NCI-H2081 (cell line): ENCODE measurements at places on chromosomes 2 and 18.

DNA sequence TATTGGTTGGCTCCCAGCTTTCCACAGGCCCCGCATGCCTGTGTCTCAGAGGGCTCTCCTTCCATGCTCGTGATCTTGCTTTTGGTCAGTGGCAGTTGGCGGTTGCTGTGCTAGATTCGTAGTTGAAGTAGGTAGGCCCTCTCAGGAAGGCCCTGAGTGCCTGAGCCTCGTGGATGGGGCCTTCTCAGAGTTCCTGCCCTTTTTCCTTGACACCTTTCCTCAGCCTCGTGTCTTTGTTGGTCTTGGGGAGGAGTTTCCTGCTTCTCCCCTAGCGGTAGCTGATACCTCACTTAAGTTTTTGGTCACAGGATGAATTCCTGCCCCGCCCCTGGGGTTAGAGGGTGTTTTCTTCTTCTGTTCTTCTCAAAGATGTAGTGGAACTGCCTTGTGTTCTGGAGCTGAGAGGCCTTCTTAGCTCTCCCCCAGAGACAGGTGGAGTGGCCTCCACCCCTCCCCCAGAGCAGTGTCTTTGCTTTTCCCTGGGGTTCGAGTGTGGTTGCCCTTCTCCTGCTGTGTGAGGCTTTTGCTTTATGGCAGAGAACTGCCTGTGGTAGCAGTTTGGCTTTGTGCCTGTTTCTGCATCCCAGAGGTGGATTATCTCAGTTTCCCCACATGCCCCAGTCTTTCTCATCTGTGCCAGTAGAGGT, 94.8 kb downstream of the ZNF407 start:
- DNase-seq = no peak

- DNase-seq = no peak
Observed at GRCh38 chr2:38039121-38039910, 36.6 kb downstream of the CYP1B1 start.

- no peak for DNase-seq
Observed at GRCh38 chr2:110105608-110106467, 9.8 kb downstream of the MALL start.

DNA sequence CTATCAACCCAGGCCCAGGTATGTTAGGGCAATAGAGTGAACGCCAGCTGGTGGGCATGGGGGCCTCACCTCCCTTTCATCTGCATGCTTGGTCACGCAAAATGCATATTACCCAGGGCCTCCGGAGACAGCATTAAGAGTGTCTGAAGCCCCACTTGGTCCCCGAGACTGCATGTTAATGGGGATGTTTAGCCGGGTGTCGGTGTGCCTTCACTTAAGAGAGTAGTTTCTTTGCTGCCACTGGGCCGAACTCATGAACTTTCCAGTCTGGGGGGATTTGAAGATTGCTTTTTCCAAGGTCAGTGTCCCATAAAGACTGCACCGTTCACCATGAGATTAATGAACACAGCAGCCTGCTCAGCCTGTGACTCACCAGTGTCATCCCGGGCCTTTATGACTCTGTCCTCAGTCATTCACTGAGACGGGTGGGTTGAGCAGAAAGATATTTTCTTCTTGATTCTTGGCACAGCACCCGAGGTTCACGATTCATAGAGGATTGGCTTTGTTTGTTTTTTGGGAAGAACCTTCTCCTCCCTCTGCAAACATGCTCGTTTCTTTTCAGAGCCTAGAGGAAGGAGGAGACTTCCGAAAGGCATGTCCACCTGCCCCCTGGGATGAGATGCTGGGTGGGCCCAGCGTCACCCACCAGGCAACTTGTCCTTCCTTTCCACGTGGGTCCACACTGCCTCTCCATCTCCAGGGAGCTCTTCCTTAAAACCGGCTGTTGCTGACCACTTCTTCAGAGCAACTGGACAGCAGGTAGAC, 199.1 kb downstream of the GLI2 start:
- no peak for DNase-seq

GRCh38 chr2:169478339-169478738, 955 bp upstream of the BBS5 start:
- DNase-seq = no peak

GRCh38 chr2:85813211-85813981, 59.6 kb downstream of the ATOH8 start:
- no peak for DNase-seq

DNA sequence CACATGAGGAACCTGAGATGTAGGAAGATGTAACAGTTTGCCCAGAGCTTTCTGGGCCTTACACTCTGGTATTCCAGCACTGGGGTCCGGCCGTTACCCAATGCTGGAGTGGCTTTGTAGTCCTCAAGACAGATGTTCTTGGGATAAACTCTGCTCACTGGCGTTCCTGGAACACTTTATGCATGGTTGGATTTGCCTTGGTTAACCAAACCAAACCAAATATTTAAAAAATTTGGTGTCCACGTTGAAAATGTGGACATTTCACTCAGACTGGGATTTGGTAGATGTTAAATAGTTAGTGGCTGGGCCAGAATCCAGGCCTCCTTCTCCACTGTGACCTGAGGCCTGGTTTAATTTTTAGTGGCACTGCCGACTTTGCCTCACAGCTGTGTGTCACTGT, 81.5 kb downstream of the ACOXL start:
- DNase-seq = no peak

DNA sequence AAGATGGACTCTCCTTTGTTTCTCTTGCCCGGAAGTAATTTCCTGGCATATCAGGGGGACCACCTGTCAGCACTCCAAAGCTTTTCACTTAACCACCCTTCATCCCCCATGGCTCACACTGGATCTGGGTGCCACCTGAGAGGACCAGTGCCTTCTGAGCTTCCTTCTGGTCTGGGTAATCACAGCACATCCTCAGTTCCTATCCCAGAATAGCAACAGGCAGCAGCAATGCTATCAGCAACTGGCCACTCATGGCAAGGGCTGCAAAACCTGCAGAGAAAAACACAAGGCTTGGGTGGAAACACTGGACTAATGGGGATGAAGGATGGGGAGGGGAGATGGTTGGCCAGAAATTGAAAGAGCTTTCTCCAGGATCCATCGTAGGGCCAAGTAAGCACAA, 59.9 kb upstream of the STPG4 start:
- peak; percentile 30 for DNase-seq

- DNase-seq = peak; percentile 40
Observed at GRCh38 chr2:8502316-8502715, 179.5 kb upstream of the ID2 start.

DNA sequence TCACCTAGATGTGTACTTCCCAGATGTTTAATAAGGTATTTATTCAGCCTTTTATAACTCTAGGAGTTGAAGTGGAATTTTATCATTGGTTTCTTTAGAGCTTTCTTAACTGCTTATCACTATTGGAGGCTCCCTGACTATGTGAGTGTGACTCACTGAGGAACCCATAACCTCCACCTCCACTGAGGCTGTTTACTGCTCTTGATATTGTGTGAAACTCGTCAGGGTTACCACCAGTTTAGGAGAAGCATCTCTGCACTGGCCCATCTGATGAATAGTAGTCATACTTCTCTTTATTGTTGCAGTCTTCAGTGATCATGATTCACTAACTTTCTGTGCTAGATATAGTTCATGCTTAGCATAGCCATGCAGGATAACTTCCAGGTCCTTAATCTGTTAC, 79.6 kb upstream of the UBXN4 start:
- no peak for DNase-seq
